ENCODE measurements at places on chromosomes 13 and 19.
A peak's percentile ranks its signal among the peaks of the same experiment; 100 is the strongest.

GRCh38 chr19:9735986-9736385 is 32.6 kb downstream of the ZNF846 start:
- H3K4me1 ChIP-seq = no peaks in the 10 kb centered on the region
- no peaks in the 10 kb centered on the region for H3K27me3 ChIP-seq
- no peak overlapping the region for H3K4me3 ChIP-seq

DNA sequence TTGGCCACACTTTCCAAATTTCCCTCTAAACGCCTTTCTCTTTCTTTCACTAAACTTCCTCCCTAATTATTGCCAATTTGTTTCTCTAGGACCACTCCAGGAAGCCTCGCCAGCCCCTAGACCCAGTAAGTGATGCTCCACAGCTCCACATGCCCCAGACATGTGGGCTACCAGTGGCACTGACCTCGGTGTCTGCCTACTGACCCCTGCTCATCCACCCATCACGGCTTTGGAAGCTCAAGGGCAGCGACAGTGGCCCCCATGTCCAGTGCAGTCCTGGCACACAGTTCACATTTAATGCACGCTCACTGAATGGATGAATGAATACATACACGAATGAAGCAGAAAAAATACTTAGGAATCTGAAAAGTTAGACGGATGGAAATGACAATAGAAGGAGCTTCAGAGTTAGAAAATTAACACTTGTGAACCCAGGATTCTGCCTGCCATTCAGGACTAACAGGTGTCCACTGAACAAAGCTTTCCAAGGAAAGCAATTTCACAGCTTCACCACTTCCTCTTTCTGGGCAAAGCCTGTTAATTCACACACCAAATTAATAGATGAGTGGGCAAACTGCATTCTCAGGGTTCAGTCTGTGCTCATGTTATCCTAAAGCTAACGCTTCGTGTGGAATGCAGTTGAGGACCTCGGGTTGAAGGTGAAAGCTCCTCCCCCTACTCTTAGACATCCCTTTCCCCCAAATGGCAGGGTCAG is 50.9 kb downstream of the CCDC70 start:
- H3K4me1 ChIP-seq = no peaks in the 10 kb centered on the region
- no peak overlapping the region for H3K4me3 ChIP-seq
- H3K36me3 ChIP-seq = no peaks in the 10 kb centered on the region
- H3K27me3 ChIP-seq = no peaks in the 10 kb centered on the region
- no peak overlapping the region for H3K27ac ChIP-seq

GRCh38 chr13:24276306-24276705 is 33.1 kb upstream of the C1QTNF9 start:
- H3K4me1 ChIP-seq = no peaks in the 10 kb centered on the region
- H3K27ac ChIP-seq = no peak overlapping the region
- H3K27me3 ChIP-seq = no peaks in the 10 kb centered on the region
- no peak overlapping the region for H3K4me3 ChIP-seq

DNA sequence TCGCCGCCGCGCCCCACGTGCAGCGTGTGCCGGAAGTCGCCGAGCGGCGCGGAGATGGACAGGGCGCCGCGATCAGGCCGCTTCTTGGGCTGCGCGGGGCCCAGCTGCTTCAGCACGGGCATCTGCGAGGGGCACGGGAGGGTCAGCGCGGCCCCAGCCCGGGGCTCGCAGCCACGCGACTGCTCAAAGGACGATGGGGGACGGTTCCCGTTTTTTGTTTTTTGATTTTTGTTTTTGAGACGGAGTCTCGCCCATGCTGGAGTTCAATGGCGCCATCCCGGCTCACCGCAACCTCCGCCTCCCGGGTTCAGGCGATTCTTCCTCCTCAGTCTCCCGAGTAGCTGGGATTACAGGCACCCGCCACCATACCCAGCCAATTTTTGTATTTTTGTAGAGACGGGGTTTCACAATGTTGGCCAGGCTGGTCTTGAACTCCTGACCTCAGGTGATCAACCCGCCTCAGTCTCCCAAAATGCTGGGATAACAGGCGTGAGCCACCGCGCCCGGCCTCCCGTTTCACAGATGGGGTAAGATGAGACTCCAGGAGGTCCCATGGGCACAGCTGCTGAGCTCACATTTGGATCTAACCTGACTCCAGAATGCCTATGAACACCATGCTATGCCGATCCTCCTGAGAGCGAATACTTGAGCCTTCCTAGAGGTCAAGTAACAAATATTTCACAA is 2.0 kb upstream of the LENG9 start:
- no peak for DNase-seq
- H3K4me3 ChIP-seq = no peak overlapping the region
- H3K27me3 ChIP-seq = no peaks in the 10 kb centered on the region
- H3K4me1 ChIP-seq = no peaks in the 10 kb centered on the region
- peak overlapping the region; percentile 40 for H3K27ac ChIP-seq

DNA sequence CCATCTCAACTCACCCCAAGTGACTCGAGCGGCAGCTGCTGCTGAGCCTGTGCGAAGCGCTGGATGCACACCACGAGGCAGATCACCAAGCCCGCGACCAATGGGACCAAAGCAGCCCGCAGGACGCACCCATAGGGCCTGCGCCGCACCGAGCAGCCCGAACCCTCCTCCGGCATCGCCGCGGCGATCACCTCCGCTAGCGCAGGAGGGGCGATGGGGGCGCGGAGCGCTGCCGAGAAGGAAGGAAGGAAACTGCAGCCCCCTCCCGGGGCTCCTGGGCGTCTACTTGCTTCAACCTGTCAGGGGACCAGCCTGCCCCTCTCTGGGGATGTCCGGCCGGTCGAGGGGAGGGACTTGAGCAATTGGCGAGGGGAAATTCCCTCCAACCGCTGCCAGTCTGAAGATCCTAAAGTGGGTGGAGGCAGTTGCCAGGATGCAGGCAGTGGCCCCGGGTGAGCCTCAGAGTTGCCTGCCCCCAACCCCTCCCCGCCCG is at the start of gene CD70:
Gene CD70 (minus strand): TSS at position 324 of the 493 bp plus-strand sequence. CDS start 148 bp downstream, at position 176.
- H3K4me1 ChIP-seq = no peaks in the 10 kb centered on the region
- H3K27me3 ChIP-seq = peaks cover 4% of the 10 kb centered on the region
- H3K4me3 ChIP-seq = peak within 1 kb of the TSS; percentile 42
- no peak for DNase-seq

DNA sequence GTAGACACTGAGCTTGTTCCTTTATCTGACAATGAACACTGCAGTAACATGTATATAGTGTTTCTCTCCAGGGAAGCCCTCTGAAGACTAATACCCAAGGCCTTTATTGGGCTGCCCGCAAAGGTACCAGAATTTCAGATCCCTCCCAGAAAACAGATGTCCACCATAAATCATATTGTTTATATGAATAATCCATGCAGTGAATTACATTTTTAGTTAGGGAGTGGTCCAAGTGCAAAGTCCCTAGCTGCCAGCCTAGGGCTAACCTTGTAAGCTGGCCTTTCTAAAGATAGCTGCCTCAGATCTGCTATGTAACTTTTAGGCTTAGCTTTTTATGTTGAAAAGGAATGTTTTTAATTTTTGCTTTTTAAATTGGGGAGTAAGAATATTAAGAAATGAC is 44.7 kb downstream of the TDRD3 start:
- no peaks in the 10 kb centered on the region for H3K27me3 ChIP-seq
- H3K27ac ChIP-seq = no peak overlapping the region
- H3K4me1 ChIP-seq = no peaks in the 10 kb centered on the region
- DNase-seq = no peak

Data from breast epithelium (tissue), 4 donors.